Fibroblast of upper back skin (primary cell): ENCODE measurements at places on chromosomes 3 and 15.

- DNase-seq: no peak
These were observed 60.8 kb upstream of the HES1 start for GRCh38 chr3:194075088-194075615.

DNA sequence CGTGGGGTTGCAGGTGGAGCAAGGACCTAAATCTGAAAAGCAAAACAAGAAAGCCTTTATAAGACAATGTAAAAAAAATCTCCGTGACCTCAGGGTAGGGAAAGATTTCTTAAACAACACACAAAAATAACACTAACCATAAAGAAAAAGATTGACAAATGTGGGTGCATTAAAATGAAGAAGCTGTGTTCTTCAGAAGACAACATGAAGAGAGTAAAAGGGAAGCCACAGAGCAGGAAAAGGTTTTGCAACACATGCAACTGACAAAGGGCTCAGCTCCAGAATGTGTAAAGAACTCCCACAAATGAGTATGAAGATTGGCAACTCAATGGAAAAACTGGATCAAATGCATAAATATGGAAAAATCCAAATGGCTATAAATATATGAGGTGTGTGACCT is 74.2 kb downstream of the MAGEF1 start:
- DNase-seq: no peak

GRCh38 chr3:123871946-123872345 is 12.2 kb downstream of the MYLK start:
- peak; percentile 54 for DNase-seq

DNA sequence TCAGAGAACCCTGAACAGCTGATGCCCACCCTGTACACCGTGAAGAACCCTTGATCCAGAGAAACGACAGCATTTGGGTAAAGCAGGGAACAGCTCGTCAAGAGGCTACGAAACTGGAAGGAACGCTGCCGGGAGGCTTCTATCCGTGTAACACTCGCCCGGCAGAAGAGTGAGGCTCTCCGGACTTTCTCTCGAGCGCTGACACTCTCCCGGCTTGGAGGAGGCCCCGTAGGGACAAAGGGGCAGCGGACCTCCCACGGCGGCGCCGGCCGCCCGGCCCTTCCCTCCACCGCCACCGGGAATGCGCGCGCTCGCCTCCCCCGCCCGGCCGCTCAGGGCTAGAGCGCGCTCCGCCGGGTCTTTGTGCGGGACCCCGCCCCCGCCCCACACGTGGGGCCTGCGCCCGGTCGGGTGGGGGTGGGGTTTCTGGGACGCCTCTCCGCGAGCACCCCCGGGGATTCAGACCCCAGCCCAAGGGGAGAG is 1.7 kb downstream of the HYAL2 start:
- peak; percentile 66 for DNase-seq

- no peak for DNase-seq
These were observed 107.7 kb upstream of the TSC22D2 start for GRCh38 chr3:150300388-150300787.

DNA sequence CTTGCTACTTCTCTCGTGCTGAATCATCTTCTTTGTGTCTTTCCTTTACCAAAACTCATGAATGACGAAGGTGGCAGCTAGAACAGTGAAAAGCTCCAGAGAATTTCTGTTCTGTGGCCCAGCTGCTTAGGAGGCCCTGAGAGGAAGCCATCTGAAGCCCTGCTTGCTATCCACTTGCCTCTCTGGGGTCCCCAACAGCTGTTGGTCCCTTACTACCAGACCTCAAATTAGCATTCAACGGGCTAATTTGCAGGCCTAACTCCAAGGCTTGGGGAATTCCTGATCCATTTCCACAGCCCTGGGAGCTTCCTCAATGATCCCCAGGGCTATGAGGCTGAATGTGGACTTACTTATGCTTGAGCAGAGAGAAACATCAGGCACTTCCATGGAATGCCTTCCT is 37.5 kb upstream of the FSTL1 start:
- DNase-seq: no peak

DNA sequence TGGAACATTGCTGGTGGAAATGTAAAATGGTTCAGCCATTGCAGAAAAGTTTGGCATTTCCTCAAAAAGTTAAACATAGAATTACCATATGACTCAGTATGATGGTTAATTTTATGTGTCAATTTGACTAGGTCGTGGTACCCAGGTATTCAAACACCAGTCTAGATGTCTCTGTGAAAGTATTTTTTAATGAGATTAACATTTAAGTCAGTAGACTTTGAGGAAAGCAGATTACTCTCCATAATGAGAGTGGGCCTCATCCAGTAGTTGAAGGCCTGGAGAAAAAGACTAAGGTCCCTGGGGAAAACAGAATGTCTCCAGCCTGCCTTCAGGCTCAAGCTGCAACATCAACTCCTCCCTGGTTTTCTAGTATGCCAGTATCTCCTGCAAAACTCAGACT is 42.3 kb upstream of the TMEM87A start:
- DNase-seq: peak; percentile 36

DNA sequence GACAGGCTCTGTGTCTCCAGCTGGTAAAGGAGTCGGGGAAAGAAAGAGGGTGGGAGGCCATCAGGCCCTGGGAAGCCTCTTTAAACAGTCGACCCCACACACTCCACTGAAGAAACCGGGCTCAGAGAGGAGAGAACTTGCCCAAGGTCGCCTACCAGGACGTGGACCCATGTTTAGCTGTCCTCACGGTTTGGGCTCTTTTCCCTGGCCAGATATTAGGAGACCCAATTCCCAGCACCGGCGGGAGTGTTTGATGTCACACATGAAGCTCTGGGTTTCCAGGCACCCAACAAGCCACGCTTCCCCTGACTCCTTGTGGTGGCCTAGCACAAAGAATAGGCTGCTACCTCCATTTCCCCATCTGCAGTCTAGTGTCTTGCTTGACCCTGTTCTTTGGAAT is 52.2 kb upstream of the GRIP2 start:
- no peak for DNase-seq

DNA sequence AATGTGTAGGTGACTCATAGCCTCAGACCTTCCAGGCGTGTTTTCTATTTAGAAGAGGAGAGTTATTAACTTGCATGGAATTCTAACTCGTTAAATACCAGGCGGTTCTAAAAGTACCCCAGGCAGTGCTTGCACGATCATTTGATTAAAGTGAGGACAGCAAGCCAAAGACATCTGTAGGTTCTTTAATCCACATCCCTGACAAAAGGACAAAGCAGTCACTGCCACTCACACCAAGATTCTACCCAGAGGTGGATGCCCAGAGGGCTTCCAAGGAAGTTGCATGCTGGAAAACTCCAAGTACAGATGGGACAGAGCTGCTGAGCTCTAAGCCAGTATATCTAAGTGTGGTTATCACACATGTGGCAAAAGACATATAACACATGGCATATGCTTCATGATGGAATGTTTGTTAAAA is 372.1 kb downstream of the ROBO2 start:
- peak; percentile 68 for DNase-seq

DNA sequence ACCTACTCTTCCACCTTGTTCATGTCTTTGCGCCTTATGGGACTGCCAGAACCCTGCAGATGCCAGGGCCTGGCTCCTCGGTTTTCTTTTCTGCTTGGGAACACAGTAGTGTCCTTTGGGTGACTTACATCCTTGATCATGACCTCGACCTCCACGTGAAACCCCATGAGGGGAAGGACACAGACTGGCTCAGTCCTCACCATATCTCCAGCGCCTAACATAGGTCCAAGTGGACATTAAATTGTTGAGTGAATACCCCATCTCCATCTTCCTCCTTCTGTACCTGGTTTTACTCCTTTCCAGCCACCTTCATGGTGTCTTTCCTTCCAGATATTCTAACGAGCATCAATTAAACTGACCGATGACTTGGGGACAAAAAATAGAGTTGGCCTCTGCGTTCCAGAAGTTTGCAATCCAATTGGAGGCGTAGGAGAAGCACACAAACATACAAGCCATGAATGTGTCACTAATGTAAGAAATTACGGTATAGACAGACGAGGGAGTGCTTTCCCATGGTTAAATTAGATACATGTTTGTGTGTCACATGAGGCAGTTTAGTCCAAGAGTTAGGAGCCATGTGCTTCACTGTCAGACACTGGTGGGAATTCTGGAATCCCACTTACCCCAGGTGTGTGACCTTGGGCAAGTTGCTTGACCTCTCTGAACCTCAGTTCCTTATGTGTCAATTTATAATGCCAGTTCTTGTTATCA is 907 bp upstream of the HERC1 start:
- DNase-seq: no peak

GRCh38 chr15:88605189-88606069 is 15.7 kb upstream of the AEN start:
- peak; percentile 34 for DNase-seq

DNA sequence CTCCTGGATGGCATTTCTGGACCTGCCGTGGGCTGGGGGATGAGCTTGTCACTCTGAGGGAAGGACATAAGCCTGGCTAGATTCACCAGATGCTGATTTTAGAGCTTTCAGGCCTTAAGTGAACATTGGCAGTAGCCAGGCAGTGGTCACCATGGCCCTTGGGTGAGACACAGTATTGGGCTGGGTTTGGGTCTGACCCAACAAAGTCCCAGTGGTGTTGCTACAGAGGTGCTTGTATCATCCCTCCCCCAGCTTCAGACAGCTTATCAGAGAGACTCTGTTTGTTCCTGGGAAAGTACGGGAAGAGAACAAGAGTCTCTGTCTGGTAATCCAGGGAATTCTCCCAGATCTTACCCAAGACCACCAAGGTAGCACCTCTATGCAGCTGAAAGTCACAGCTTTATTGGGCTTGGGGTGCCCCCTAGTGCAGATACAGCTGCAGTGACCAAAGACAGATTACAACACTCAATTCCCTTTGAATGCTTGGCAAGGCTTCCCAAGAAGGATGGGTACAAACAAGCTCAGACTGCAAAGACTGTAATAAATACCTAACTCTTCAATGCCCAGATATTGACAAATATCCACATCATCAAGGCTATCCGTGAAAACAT is 9.8 kb upstream of the RUVBL1 start:
- DNase-seq: peak; percentile 69

- no peak for DNase-seq
These were observed 125.0 kb upstream of the MEF2A start for GRCh38 chr15:99440551-99441443.

DNA sequence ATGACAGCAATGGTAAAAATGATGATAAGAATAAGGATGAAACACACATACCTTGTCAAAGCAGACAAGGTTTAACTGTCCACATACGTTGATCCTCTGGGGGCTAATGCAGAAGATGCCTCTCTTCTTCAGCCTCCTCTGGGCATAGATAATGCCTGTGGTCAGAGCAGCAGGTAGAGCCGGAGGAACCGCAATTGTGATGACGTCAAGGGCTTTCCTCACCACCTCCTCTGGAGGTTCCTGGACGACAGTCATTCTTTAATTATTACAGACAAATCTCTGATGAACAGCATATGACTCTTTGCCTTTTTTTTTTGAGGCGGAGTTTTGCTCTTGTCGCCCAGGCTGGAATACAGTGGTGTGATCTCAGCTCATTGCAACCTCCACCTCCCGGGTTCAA is 86.3 kb upstream of the ATP13A5 start:
- DNase-seq: no peak

DNA sequence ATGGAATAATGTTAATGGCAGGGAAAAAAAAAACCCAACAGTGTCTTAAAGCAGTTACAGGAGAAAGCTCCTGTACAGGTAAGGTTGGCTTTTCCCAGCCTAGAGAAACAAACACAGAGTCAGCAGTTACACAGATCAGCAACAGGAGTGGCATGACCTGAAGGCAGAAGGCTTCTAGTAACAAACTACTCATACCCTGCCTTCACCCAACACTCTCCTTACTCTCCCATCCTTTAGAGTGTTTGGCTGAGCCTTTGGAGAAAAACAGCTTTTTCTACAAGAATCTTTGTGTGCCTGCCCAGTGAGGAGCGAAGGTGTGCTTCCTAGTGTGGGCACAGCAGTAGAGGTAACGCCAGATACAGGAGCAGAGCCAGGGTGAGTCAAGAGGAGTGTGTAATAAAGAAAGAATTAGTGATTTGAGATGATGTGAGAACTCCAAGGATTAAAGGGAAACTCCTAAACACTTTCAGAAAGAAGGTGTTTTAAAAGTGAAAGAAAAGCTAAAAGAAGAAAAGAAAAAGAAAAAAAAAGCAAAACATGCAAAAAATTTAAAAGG is 152.7 kb downstream of the POLR2M start:
- no peak for DNase-seq
